Occipital lobe (tissue), 3 donors: ENCODE measurements at places on chromosomes 2 and 18.

DNA sequence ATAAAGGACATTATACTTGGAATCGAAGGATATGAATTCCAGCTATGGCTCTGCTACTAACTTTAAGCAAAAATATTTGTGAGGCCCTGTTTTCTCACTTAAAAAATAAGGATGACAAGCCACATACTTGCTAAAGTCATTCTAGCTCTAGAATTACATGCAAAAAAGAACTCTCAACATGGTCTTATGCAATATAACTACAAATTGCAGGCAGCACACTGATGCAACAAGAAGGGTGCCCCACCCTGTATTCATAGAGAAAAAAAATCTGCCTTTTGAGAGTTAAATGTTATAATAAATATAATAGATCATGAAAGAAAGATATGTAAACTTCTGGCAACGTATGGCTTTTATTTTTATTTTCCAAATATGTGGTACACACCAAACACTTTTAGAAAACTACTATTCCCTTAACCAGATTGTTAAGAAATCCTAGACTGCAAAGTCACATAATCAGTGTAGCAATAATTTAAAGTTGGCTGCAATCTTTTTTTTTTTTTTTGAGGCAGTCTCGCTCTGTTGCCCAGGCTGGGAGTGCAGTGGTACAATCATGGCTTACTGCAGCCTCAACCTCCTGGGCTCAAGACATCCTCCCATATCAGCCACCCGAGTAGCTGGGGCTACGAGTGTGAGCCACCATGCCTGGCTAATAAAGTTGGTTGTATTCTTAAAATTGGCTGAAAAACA is 40.2 kb upstream of the WDSUB1 start:
- no peak for DNase-seq

DNA sequence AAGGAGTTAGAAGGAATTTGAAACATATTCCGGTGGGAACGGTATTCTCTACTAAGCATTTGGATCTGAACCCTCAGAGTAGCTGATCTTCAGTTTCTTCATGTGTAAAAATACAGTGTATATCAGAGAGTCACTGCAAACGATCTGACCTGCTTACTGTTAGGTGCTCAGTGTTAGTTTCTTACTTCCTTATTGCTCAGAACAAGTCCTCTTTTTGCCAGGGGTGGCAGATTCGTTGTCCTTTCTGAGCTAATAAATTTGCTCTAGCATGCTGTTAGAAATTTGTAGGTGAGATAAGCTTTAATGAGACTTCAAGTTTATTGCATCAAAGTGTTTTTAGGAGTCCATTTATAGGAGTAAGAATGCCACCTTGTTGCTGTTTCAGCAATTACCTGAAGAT is 15.8 kb downstream of the PLEKHA3 start:
- no peak for DNase-seq

DNA sequence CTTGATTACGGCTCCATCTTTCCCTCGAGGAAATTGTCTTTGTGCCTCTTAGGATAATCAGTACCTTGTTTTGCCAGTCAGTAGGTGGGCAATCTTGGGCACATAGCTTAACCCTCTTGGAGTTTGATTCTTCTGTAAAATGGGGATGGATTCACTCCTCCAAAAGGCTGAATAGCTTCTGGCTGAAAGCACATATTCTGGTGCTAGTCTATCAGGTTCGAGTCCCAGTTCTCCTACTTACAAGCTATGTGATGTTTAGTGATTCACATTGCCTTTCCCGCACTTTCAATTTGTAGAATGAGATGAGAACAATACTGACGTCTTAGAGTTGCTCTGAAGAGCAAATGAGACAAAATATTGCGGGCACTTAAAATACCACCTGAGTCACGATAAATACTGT is 43.9 kb downstream of the ATIC start:
- no peak for DNase-seq

DNA sequence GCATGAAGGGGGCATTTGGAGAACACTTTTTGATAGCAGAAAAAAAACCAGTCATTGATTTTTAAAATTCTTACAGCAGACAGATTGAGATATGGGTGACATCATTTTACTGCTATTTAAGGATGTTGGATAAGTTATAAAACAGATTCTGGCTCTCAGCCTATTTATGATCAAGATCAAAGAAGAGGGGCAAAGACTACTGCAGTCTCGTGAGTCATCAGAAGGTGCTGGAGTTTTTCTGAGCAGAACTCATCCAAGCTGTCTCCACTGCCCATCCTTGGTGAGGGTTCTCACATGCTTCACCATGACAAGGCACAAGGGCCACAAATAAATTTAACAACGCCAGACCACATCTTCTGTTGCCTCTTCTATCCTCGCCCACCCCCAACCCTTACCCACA is 58.8 kb downstream of the ST6GAL2 start:
- no peak for DNase-seq

GRCh38 chr2:123953846-123954245 is 71.2 kb upstream of the CNTNAP5 start:
- no peak for DNase-seq

DNA sequence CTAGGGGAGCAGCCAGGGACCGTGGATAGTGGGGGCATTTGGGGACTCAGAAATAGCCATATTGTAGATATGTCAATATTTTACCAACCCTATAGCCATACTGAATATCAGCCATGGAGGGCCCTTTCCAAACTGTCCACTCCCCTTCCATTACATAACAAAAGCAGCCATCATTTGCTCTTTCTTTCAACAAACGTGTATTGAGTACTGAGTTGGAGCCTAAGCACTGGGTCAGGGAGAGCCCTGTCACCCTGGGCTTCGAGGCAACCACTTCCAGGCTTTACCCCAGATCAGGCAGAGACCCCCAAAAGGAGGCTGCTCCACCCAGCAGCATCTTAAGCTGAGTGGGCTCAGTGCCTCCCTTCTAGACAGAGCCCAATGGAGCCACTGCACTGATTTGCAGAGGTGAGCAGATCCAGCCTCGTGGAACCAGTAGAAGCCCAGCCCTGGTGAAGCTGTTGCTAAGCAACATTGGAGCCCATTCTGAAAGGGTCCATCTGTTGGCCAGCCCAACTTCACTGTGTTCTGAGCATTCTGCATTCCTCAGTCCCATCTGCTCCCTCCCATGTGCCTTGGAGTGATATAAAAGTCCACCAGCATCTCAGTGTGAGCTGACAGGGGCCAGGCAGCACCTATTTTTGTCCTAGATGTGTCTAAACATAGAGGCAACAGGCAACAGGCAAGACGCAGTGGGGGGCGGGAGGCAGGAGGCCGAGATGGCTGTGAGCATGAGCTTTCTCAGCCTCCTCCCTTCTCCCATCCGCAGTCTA is 112.1 kb downstream of the PLB1 start:
- DNase-seq: peak; percentile 71

- peak; percentile 14 for DNase-seq
Measured at GRCh38 chr2:208350610-208351009, 56.0 kb upstream of the PTH2R start.
